GM18507 (cell line): ENCODE measurements at places on chromosomes 11 and 22.
A peak's percentile ranks its signal among the peaks of the same experiment; 100 is the strongest.

- no peak for DNase-seq
These were observed 13.8 kb upstream of the DDB2 start for GRCh38 chr11:47201015-47201414.

- peak; percentile 71 for DNase-seq
These were observed 7.2 kb upstream of the PLXNB2 start for GRCh38 chr22:50314455-50315288.

GRCh38 chr11:35348898-35349687 lies 70.3 kb downstream of the SLC1A2 start:
- DNase-seq, result no peak

- no peak for DNase-seq
These were observed 4.8 kb upstream of the SUN2 start for GRCh38 chr22:38760477-38761201.

GRCh38 chr11:34531663-34532062 lies 18.1 kb upstream of the ELF5 start:
- DNase-seq, result no peak

GRCh38 chr11:93189462-93189861 lies 8.3 kb downstream of the SLC36A4 start:
- DNase-seq, result no peak

- no peak for DNase-seq
These were observed 90.1 kb downstream of the STK33 start for GRCh38 chr11:8503910-8504364.

DNA sequence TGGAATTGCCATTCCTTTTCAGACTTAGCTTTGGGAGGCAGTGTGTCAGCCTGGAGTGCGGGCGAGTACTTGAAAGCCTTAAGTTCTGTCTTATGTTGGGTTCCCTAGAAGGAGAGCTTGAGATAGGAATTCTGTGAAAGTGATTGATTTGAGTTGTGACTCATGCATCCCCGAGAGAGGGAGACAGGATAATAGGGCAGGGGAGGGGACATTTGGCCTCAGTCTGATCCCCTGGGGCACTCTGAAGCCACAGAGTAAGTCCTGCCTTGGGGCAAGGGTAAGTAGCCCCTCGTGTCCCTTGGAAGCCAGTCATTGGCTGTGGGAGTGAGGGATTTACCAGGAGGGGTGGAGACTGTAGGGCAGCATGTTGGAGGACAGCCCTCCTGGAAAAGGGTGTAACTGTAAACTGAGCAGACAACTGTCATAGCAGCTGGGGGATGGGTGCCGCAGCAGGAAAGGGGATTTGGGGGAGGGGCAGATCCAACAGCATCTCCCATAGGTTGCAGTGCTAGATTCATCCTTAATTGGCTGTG lies 44.0 kb downstream of the KIAA1671 start:
- DNase-seq, result no peak

- DNase-seq, result no peak
These were observed 6.3 kb downstream of the RASSF7 start for GRCh38 chr11:567011-567628.

DNA sequence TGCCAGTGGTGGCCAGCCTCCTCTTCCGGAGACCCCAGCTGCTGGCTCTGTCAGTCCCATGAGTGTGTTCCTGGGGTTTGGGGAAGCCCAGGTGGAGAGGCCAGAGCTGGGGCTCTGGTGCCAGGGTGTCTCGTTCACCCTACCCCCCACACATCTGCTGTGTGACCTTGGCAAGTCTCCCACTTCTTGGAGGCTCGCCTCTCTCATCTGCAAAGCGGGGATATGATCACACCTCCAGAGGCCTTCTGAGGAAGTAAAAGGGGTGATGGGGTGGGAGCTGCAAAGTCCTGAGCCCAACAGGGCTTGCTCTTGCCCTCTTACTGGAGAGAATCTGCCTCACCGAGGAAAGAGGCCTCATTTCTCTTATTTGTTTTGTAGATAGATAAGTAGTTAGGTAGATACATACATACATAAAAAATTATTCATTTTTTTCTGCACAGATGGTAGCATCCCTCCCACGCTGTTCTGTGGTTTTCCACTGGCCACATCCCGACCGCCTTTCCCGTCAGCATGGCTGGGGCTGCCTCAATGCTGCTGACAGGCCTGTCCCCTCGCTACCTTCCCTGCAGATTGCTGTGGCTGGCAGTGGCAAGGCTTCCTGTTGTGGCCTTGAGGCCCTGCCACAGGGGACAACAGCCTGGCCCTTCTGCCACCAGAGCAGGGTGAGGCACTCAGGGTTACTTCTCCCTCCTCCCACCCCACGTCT lies 23.9 kb downstream of the MYO7A start:
- no peak for DNase-seq

DNA sequence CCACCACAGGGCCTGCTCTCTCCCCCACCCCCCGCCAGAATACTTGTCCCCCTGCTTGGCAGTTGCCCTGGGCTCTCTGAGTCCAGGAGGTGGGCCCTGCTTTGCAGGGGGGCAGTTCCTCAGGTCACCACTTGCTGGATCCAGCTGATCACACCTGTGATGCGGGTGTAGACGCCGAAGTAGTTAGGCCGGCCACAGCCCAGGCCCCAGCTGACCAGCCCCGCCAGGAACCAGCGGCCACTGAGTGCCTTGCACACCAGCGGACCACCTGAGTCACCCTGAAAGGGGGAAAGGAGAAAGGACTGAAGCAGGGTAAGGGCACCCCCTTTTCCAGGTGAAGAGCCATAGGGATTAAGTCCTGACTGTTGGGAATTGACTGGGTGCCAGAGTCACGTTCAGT lies 14.4 kb downstream of the KCTD17 start:
- DNase-seq, result no peak

DNA sequence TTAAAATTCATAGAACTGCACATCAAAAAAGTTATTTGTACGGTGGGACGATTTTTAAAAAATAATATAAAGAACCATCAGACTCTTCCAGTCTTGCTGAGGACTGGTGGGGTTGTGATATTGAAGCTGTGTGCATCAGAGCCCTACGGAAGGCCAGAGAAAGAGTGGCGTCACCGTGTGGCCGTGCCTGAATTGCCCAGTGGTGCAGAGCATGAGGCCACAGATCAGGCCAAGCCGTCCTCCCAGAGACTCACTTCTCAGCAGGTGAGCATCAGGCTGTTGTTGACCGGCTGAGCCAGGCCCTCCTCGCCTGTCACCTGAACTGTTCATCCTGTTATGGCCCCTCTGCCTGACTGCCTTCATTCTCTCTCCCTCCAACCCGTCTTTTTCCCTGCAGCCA lies 1013.9 kb downstream of the TBC1D22A start:
- DNase-seq, result no peak

- no peak for DNase-seq
These were observed 189.7 kb downstream of the BRD1 start for GRCh38 chr22:49638001-49638400.

DNA sequence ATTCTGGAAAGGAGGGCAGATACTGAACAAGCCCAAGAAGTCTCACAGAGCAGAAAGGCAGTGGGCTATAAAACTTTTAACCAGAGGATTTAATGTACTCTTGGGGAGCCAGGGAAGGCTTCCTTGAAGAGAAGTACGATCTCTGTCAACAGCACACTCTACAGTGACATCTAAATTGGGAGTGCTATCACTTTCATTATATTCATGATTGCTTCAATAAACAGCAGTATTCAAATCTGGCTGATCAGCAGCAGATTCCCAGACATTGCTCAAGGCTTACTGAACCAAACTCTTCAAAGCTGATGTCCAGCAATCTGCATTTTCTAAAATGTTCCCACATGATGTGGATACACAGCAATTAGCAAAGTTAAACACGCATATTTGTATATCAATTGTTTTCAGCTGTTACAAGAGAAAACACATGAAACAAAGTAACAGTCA lies 44.2 kb downstream of the SYTL2 start:
- no peak for DNase-seq

DNA sequence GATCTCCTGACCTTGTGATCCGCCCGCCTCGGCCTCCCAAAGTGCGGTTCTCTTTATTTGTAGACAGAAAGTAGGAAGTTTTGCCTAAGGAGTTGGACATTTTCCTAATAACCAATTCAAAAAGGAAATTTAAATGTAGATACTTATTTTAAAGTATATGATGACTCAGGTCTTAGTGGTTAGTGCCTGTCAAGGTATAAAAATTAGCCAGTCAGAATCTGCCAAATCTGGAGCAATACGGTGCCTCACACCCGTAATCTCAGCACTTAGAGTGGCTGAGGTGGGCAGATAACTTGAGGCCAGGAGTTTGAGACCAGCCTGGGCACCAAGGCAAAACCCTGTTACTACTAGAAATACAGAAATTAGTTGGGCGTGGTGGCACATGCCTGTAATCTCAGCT lies 86.7 kb upstream of the RASSF10 start:
- DNase-seq, result no peak

DNA sequence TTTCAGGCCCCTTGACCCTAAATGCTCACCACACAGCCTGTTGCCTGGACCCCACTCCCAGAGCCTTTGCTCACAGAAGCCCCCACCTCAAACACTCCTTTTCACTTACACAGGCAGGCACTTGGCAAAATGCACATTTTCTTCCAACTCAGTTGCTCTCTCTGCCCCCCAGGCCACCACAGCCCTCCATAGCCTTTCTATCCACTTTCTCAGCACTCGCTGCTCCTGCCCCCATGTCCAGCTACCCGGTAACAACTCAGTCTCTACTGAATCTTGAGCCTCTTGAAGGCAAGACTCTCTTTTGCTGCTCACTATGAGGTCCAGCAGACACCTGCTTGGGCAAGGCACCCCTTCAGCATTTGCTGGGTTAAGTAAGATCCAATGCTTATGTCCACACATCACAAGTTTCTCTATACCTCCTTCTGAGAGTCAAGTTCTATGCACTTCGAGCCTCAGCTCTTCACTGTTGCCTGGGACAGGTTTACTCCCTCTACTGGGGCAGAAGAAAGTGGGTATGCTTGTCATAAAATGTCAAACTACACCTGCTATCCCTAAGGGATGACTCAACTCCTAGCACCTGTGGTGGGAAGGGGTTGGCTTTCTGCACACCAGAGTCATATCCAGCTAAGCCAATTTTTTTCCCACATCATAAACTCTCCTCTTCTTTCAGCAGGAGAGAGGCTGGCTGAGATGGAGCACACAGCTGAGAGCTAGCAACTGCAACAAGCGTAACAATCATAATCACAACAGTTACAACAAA lies 36.9 kb downstream of the MORC2 start:
- DNase-seq, result no peak

DNA sequence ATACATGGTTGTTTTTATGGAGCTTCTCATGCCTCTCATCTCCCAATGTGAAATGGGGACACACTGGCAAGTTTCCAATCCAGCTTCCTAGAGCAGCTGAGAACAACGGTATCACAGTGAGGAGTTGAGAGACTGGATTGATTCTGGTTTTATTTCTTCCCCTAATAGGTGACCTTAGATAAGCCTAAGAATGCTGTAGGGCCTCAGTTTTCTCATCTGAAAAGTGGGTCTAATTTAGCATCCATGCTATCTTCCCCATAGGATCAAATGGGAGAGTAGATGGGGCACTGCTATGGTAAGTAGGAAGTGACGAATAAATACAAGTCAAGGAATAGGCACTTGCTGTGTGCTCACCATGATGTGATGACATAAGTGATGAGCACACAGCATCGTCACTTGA lies 61.1 kb upstream of the PHOX2A start:
- DNase-seq, result no peak

DNA sequence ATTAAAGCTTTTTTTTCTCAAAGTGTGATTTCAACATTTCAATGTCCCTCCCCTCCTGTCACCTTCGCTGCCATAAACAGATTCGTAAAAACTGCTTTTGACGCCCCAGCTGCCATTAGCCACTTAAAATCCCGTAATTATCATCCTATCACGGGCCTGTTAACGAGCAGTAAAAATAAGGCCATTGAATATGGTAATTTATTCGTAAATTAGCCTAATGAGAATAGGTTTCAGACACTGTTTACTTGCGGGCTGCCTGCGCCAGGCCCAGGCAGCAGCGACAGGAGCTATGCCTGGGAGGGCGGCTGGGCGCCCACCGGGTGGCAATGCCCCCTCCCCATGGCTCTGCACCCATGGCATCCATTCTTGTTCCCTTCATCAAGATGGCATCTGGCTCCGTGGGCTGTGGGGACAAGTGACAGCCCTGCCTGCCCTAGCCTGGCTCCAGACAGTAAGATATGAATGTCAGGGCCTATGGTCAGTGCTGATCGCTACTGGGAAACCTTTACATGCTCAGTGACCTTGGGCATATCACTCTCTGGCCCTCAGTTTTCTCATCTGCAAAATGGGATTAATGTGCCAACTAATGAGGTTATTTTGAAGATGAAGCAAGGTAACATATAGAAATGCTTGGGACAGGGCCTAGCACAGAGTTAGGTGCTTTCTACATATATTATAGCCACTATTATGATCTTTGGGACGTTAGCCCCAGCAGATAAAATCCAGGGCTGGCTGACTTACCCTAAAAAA lies 500.8 kb downstream of the MN1 start:
- no peak for DNase-seq

DNA sequence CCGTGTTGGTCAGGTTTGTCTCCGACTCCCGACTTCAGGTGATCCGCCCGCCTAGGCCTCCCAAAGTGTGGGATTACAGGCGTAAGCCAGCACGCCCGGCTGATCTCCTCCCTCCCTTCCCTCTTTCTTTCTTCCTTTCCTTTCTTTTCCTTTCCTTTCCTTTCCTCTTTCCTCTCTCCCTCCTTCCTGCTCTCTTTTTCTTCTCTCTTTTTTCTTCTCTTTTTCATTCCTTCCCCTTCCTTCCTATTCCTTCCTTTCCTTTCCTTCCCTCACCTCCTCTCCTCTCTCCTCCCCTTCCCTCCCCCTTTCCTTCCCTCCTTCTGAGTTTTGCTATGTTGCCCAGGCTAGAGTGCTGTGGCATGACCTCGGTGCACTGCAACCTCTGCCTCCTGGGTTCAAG lies 3.9 kb upstream of the ZDHHC5 start:
- no peak for DNase-seq

- no peak for DNase-seq
These were observed 48.4 kb downstream of the GRAMD1B start for GRCh38 chr11:123478352-123478987.

DNA sequence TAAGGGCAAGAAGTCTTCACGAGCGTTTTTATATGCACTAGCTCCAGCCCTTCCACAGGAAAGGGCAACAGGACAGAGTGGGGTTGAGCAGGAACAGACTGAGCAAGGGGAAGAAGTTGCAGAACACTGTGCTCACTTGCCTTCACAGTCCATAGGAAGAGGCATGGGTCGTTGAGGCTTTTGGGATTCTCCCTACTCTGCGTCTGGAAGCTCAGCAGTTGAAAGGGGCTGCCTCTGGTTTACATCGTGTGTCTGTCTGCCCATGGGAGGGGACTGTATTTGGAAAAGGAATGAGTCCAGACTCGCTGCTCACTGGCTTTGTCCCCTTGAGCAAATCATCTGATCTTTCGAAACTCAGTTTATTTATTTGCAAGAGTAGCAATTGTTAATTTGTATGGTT lies 1.1 kb upstream of the PDGFD start:
- no peak for DNase-seq

GRCh38 chr11:9952511-9953196 lies 288.8 kb downstream of the SWAP70 start:
- no peak for DNase-seq

- DNase-seq, result no peak
These were observed 189.9 kb downstream of the NTM start for GRCh38 chr11:131560287-131560686.

GRCh38 chr11:93526346-93526633 lies 16.9 kb downstream of the SMCO4 start:
- no peak for DNase-seq
